ENCODE measurements at places on chromosomes 11 and 22.

- no peak for DNase-seq
Measured at GRCh38 chr11:22749536-22749935, 80.1 kb downstream of the SVIP start.

GRCh38 chr11:66218036-66218435 lies 50.4 kb upstream of the RAB1B start:
- DNase-seq = no peak

DNA sequence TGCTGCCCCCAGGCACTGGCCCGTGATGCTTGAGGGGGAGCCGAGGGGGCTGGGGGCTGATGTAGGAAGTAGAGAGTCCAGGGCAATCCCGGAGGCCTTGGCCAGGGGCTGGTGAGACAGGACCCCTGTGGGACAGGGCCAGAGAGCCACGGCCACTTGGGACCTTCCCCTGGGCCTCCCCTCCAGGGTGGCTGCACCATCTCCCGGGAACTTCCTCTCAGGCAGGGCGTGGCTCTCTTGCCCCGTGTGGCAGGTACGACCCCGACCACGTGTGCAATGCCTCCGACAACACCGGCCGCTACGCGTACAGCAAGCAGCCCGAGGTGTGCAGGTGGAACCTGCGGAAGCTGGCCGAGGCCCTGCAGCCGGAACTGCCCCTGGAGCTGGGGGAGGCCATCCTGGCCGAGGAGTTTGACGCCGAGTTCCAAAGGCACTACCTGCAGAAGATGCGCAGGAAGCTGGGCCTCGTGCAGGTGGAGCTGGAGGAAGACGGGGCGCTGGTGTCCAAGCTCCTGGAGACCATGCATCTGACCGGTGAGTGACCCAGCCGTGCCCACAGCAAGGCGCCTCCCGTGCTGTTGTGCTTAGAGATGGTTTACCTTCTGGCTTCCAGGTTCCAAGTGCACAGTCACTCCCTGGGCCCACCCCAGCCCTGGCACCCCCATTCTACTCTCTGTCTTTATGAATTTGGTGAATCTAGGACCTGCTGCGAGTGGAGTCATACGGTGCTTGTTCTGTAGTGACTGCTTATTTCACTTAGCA lies 9.7 kb downstream of the SELENOO start:
- no peak for DNase-seq

DNA sequence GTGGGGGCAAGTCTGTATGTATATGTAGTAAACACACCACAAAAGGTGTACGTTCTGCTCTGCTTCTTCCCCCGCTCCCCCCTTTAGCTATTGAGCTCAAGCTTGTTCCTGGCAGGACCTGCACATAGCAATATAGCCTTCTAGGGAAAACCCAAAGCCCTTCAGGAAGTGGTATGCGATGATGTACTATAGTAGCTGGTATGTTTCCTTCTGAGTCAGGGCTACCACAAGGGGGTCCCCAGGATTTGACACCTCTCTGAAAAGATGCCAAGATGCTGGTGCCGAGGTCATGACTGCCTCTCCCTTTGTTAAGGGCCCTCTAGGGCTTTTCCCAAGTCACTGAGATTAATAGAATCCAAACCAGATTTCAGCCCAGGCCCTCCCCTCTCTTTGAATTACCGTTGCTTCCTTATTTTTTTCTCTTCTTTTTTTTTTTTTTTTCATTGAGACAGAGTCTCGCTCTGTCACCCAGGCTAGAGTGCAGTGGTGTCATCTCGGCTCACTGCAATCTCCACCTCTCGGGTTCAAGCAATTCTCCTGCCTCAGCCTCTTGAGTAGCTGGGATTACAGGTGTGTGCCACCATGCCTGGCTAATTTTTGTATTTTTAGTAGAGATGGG lies 268.4 kb downstream of the ETS1 start:
- DNase-seq = no peak

DNA sequence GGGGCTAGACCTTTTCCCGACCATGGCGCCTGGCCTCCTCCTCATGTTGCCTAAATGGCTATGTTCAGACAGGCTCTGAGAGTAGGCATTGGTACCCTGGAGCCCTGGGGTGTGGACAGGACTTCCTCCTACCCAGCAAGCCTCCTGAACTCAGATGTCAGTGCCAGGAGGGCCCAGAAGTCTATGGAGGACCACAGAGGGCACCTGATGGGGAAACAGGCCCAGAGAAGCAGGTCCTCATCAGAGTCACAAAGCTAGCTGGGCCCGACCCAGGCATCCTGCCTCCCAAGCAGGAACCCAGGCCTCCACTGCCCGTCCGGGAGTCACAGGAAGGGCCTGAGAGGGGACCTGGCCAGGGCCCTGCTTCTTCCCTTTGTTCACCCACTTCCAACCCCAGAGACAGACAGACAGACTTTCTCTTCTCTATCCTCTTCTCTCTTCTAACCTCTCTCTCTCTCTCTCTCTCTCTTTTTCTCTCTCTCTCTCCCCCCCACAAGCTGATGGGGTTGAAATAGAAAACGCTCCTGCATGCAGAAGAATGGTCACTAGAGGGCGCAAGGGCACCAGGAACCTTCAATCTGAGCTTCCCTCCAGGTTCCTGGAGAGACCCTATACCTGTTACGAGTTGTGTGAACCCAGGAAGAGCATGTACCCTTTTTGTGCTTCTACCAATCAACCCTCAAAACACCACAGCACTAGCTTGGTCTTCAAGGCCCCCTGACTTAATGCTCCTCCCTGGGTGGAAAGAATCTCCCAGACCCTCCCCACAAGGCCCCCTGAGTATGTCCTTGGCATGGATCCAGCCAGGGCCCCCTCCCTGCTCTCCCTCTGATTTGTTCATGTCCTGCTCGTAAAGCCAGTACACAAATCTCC lies 27.1 kb downstream of the ARAP1 start:
- peak; percentile 46 for DNase-seq

DNA sequence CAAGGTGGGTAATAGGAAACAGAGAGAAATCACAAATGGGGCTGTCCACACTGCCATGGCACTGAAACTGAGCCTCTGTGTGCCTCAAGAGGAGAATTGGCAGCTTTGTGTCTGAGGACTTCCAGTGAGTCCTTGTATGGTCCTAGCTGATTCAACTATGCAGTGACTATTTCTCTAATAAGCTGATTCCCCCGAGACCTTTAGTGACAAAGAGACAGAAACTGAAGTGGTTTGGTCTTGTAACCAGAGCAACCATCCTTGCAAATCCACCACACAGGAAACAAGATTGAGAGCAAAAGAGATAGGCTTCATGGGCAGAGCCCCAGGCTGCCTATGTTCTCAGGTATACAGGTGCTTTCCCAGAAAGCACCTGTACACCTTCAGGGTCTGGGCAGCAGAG lies 1038.5 kb downstream of the NTM start:
- no peak for DNase-seq

DNA sequence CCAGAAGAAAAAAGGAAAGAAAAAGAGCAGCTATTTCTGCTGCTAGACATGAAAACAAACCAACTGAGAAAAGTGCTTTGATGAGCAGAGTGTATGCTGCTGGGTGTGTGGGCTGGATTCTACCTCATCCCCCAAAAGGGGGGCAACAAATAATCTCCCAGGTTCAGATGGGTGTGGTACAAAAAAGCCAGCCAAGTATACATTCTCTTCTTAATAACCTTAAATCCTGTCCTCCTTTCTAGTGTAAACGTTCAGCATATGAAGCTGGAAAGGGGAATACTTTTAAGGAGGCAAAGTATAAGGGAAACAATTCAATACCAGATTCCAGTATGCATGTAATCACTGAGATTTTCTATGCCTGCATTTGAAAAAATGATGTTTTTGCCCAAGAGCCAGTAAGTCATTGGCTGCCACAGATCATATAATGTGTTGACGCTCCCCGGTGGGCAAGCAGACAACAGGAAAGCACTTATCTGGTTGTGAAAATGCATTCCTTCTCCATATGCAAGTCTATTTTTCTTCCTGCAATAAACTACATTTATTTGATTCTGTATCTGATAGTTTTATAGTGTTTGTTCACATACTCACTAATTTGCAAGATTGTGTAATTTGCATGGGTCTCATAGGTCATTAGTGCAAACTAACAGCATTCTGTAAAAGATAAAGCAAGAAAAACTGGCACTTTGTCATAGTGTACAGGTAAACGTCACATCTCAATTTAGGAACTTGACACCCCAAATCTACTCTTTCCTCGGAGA lies 201.1 kb downstream of the CADM1 start:
- no peak for DNase-seq

DNA sequence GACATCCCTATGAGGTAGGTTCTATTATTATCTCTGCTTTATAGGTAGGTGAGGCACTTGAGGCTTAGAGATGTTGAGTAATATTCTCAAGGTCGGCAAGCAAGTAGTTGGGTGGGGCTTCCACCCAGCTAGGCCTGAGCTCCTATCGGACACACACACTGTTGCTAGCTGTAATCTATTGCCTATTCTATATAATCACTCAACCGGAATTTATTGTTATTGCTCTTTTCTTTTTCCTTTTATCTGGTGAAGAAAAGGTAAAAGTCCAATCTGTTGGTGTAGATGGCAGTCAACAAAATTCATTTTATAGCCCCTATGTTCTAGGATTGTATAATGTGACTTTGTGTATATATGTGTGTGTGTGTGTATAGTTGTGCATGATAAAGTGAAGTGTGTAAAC lies 3.4 kb downstream of the OR9Q2 start:
- no peak for DNase-seq

DNA sequence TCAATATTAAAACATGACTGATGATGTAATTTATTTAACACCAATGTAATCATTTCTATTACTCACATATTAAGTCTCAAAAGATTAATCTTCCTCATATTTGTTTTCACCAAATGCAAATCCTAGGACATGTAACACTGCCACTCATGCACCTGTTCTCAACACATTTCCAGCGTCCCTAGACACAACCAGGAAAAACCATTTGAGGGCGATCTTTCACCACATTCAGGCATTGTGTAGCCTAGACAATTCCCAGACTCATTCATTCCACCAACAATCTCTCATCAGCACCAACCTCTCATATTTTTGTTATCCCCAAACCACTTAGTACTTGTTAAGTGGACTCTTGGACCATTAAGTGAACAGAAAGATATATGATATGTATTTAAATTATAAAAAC lies 66.1 kb downstream of the SLC36A4 start:
- DNase-seq = no peak

DNA sequence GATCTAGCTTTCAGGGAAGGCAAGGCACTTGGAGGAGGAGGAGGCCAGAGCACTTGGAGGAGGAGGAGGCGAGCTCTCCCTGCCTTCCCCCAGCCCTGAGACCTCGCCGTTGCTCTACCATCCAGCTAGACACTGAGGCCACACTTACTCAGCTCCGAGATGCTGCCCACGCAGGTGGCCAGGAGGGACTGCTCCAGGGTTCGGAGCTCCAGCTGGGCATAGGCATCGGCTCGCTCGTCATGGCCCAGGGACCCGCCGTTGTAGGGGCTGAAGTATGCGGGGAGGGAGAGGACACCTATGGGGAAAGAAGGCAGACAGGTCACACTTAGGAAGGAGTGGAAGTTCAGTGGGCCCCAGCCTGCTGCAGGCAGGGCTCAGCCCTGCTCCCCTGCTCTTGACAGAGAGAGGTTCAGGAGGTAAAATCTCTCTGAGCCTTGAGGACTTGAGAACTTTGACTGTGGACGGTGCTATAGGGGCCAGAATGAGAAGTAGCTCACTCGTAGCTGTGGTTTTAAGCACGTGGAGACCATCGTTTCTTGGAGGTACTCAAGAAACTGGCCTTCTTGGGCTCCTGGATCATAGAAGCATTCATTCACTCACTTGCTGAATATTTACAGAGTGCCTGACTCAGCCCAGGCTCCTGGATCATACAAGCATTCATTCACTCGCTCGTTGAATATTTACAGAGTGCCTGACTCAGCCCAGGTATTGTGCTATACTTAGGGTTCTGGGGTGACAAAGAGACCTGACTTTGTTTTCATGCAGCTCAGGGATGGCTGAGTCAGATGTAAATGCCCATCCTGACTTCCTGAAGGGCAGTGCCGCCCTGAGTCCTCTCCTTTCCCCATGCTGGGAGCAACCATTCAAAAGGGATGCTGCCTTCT lies 99.2 kb downstream of the NAT10 start:
- no peak for DNase-seq

- DNase-seq = no peak
Measured at GRCh38 chr22:48804811-48805301, 1022.8 kb downstream of the BRD1 start.
